Astrocyte of the spinal cord (primary cell): ENCODE measurements at places on chromosomes 16 and 17.

GRCh38 chr16:29990034-29990433, 5.4 kb downstream of the HIRIP3 start:
- DNase-seq: no peak

- DNase-seq: no peak
These were observed 333 bp downstream of the MAFG start for GRCh38 chr17:81927152-81927652.

- DNase-seq: no peak
These were observed 33.0 kb upstream of the ZC3H18 start for GRCh38 chr16:88536971-88537751.

GRCh38 chr16:67922221-67922620, 9.4 kb downstream of the CTRL start:
- no peak for DNase-seq

GRCh38 chr17:27778183-27778582, 22.1 kb downstream of the NOS2 start:
- DNase-seq: peak; percentile 57

DNA sequence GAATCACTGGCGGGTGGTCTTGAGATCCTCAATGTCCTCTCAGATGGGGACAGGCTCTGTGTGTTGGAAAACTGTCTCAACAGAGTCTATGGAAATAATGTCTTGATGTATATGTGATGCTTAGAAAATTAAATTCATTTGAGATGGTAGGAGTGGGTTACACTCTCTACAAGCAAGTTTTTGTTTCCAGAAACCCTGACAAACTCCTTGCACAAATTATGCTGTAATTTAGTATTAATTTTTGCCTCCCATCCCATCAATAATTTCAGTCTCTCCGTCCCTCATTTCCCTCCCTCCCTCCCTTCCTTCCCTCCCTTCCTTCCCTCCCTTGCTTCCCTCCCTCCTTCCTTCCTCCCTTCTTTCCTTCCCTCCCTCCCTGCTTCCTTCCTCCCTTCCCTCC, 488.0 kb upstream of the C16orf82 start:
- DNase-seq: no peak

DNA sequence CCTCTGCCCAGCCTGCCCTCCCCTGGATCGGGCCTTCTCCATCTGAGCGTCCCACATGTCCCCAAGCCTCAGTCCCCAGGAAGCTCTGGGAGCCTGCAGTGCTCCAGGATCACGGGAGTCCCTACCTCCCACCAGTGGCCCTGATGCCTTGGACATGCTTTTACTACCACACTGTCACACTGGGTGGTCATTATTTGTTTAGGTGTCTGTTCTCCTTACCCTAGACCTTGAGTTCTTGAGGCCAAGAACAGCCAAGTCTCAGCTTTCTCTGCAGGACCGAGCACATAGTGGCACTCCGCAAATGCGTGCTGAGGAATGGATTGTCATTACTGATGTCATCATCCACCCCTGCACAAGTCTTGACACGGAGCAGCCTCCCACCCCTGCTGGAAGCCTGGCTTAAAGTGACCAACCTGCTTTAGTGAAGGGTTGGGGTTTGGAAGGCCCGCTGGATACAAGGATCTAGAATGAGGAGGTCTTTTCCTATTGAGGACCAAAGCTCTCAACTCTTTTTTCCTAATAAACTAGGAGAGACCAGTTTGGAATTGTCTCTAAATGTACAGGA, 132.9 kb upstream of the CRHR1 start:
- DNase-seq: no peak

- DNase-seq: peak; percentile 71
These were observed 3.0 kb upstream of the DLX3 start for GRCh38 chr17:49997773-49998703.

DNA sequence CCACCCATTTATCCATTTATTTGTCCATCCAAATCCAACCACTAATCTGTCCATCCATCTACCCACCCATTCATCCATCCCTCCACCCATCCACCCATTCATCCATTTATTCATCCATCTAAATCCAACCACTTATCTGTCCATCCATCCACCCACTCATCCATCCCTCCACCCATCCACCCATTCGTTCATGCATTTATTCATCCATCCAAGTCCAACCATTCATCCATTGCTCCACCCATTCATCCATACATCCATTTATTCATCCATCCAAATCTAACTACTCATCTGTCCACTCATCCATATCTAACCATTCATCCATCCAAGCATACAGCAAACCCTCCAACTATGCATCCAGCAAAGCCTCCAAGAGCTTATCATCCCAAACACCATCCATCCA, 267.3 kb downstream of the XYLT1 start:
- DNase-seq: no peak

GRCh38 chr16:31052114-31052513, 18.8 kb downstream of the STX4 start:
- DNase-seq: peak; percentile 91

GRCh38 chr17:59234631-59235030, 14.3 kb downstream of the GDPD1 start:
- no peak for DNase-seq

DNA sequence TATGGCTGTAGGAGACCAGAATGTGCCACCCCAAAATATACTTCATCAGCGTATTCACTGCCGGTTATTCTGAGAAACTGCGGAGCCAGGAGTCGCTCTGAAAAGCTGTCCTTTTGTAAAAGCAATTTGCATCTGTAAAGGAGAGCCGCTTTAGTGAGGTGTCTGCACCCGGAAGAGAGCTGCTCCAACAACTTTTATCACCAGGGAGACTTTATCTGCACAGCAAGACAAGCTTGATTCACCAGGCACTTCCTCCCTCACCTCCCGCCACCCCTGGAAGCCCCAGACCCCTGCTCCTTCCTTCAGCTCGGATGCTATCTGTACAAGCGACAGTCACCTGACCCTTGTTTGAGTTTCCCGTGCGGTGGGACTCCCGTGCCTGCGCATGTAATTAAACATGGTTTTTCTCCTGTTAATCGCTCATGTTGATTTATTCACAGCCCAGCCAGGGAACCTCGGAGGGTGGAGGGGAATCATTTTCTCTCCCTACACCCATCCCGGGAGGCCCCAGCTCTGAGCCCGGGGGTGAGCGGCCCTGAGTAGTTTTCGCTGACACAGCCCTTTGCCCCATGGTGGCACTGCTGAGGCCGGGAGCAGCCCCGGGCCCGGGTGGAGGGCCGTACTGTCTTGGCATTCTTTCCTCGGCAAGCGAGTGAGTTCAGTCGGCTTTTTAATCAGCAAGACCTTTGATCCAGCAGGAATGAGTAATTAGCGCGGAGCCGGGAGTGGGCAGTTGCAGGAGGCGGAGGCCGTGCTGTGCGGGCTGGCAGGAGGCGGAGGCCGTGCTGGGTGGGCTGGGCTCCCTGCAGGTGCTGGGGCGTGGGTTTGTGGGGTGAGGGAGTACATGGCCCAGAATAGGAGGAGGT, 222.7 kb upstream of the CIBAR2 start:
- DNase-seq: no peak

- no peak for DNase-seq
These were observed 28.0 kb upstream of the TBX2 start for GRCh38 chr17:61371606-61372005.

DNA sequence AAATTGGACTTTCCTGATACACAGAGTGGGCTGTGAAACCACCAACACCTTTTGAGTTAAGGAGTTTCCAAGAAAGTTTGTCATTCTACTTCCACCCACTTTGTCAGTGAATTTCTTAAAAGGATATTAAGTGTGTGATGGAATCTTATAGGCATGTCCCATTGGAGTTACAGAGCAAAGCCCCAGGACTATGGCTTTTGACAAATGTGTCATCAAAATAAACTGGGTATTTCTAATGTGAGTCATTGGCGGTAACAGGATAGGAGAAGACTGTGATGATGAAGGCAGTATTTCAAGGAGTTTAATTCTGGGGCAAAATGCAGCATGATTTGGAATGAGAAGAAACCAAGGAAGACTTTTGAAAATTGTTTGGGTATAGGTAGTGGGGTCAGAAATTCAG, 1013.8 kb upstream of the EEF2KMT start:
- peak; percentile 23 for DNase-seq

GRCh38 chr16:81485824-81486539, 41.4 kb downstream of the CMIP start:
- peak; percentile 43 for DNase-seq

DNA sequence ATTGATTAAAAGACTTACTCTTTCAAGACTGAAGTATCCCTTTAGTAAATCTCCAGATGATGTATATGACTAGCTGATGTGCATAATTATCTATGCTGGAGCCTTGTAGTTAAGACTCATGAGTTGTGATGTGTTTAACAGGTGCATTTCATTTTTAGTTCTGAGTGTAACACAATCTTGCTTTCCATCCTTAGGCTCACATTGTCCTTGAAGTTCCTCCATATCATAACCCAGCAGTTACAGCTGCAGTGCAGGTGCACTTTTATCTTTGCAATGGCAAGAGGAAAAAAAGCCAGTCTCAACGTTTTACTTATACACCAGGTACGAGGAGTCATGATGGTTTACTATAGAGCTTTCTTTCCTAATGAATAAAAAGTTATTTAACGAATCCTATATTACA, 52.9 kb downstream of the ESRP2 start:
- no peak for DNase-seq

GRCh38 chr16:56261656-56262055, 70.4 kb downstream of the GNAO1 start:
- DNase-seq: no peak
